ENCODE measurements at places on chromosomes 1 and 21.

DNA sequence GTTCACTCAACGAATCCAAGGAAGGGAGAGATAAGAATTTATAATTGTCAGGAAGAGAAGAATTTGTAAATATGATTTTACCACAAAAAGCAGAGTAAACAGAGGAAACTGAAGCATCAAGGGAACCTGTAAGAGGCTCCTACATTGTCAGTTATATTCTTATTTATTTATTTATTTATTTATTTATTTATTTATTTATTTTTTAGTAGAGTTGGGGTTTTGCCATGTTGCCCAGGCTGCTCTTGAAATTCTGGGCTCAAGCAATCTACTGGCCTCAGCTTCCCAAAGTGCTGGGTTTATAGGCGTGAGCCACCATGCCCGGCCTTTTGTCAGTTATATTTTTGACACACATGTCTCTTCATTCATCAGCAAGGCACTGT is 47.1 kb downstream of the FCRL3 start:
- DNase-seq = no peak

DNA sequence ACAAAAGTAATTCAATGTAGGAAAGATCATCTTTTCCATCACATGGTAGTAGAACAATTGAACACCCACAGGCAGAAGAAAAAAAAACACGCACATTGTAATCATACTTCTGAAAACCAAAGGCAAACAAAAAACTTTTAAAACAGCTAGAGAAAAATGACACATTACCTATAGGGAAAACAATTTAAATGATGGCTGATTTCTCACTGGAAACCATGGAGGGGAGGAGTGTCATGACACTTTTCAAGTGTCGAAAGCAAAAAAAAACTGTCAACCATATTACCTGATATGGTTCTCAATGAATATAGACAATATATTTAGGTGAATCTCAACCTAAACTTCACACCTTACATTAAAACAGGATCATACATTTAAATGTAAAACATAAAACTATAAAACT is 776 bp upstream of the SLAMF7 start:
- no peak for DNase-seq

GRCh38 chr1:23403355-23403734 is 21.2 kb downstream of the TCEA3 start:
- no peak for DNase-seq

DNA sequence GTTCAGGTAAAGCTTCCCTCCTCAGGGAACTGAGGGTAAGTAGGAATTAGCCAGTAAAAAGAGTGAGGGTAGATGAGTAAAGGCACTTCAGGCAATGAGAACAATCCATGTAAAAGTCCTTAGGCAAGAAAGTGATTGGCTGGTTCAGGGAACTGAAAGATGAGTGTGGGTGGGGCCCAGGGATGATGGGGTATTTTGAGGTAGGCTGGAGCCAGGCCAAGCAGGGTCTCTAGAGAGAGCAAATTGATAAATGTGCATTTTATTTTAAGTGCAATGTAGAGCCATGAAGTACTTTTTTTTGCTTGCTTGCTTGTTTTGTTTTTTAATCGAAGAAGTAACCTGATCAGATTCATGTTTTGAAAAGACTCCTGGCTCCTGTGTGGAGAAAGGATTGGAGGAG is 26.5 kb downstream of the OSBPL9 start:
- DNase-seq = no peak

DNA sequence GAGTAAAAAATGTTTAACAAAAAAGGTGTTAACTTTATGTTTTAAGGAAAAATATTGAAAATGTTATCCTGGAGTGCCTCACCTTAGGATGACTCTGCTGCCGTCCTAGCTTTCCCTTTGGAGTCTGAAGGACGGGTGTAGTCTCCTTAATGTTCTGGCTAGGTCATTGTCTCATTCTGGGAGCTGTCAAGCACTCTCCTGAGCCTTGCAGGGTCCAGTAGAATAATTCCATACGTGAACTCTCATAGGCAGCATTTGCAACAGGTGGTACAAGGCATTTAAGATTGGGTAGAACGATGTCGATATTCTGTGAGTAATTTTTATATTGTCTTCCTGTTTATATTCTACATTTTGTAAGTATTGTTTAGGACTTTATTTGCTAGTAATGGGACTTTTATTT is 283.6 kb upstream of the C1orf105 start:
- DNase-seq = no peak

- DNase-seq = no peak
Observed at GRCh38 chr1:241063276-241063675, 293.7 kb downstream of the RGS7 start.

DNA sequence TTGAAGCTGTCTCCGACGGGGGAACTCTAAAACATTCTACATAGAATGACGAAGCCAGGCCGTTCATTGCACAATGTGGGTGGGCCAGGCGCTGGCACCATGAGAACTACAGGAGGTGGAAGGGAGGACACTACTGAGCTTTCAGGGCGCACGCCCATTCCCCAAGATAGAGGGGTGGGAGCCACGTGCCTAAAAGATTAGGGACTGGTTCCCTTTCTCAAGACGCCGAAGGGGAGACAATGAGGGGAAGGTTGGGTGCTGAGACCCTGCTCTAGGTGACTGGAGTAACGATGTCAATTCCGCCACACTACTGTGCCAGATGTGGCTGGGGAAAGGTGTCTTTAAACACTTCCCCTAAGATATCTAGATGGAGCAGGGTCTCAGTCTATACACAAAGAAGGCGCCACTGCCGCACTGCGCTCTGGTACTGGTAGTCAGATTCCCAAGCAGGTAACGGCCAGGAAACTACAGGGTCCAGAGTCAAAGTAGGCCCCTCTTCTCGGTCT is 782 bp downstream of the CSDE1 start:
- no peak for DNase-seq

GRCh38 chr1:215710036-215710898 is 143.2 kb downstream of the KCTD3 start:
- no peak for DNase-seq

DNA sequence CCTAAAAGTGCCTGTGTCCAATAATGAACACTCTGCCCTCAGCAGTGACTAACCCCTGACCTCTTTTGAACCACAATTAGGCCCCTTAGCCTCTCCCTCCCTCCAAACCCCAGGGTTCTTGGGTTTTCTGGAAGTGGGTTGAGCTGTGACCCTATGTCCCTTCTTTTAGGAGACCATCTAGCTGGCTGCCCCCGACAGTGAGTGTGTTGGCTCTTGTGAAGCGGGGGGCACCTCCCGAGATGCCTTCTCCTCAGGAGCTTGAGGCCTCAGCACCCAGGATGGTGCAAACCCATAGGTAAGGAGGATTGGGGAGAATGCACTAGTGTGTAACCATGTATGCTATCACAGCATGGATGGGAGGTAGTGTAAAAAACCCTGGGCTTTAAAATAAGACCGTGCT is 7.3 kb downstream of the RUSC1 start:
- no peak for DNase-seq

DNA sequence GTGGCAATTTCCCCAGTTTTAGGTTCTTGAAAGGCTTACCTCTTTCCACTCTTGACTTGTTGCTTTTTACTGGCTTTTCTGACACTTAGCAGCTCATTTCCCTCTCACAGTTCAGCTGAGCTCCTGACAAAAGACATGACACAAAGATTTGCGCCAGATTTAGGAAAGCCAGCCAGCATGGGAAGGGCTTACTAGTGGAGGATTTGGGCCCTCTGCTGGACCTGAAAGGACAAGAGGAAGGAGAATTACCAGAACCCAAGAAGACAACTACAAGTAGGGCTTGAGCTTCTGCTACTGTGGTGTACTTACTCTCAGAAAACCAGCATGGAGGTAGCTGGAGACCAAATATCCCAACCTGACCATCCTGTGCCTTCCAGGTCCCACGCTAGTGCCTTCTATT is 784.5 kb downstream of the BRINP3 start:
- DNase-seq = no peak

GRCh38 chr1:41976671-41977070 is 57.9 kb upstream of the HIVEP3 start:
- no peak for DNase-seq

All from stimulated activated CD8-positive, alpha-beta memory T cell treated with anti-CD3 and anti-CD28 coated beads, Interleukin-2, amount 100 ng/mL, for 1 hour (primary cell).